ENCODE measurements at places on chromosomes 4 and X.

DNA sequence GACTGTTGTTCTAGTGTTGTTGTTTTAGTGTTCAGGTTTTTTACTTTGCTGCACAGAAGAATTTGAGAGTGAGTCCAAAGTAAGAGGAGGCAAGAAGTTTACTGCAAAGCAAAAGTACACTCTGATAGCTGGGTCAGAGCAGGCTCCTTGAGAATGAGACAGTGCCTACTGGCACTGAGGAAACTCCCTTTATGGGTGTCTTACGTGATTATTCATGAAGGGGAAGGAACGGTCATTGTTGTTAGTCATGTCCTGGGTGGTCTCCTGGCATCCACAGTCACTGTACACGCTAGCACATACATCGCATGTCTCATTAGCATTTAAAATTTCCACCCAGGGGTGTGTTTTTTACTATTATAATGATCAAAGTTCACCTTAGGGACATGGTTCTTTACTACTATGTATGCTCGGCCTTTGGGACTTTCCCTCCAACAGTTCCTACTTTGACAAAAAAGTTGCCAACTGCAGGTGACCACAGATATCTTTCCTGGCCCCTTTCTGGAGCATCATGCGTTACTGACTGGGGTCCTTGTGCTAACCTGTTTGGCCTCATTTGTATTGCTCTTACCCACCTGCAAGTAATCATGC is 688.9 kb upstream of the AMOT start:
- no peak for DNase-seq

- no peak for DNase-seq
These were observed 24.1 kb downstream of the MSMO1 start for GRCh38 chr4:165351359-165352130.

- DNase-seq = peak; percentile 11
These were observed 292.6 kb downstream of the IQCM start for GRCh38 chr4:149523039-149523438.

GRCh38 chr4:181939199-181939945 is 303.8 kb upstream of the TENM3 start:
- DNase-seq = peak; percentile 81

DNA sequence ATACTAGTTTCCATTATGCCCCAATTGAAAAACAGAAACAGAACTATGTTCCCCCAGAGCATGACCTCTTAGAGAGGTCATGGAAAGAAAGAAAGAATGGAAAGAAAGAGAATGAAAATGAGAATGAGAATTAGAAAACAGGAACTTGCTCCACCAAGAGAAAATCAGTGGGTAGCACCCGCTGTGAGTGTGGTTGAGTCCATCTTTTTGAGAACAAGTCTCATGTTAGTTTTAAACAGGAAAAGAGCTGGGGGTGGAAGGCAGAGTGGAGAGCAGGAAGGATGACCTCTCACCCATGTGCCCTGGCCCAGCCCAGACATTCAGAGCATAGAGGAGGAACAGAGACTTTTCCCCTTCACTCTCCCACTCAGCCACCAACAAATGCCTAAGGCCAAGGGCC is 4.9 kb downstream of the GSX2 start:
- DNase-seq = no peak

GRCh38 chr4:115272594-115272993 is 159.2 kb upstream of the NDST4 start:
- DNase-seq = no peak

- peak; percentile 4 for DNase-seq
These were observed 2.1 kb downstream of the BRWD3 start for GRCh38 chrX:80807606-80807991.

DNA sequence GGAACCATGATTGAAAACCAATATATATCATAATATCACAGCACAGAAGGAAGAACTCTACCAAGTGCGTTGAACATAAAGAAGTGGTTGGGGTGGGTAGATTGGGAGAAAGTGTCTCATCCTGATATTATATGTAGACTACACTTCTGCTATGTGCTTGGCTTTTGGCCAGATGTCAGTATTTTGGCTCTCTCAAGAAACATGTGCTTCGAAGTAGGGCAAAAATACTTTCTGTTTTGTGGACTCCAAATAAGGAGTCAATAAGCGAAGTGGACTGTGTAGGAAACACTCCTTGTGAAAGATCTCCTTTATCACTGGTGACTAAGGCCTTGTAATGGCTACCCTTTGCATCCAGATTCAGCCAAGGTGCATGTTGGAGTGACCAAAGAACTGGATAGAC is 7.8 kb upstream of the HPSE start:
- no peak for DNase-seq

- DNase-seq = peak; percentile 36
These were observed 63.5 kb upstream of the WDR17 start for GRCh38 chr4:176002007-176002613.

DNA sequence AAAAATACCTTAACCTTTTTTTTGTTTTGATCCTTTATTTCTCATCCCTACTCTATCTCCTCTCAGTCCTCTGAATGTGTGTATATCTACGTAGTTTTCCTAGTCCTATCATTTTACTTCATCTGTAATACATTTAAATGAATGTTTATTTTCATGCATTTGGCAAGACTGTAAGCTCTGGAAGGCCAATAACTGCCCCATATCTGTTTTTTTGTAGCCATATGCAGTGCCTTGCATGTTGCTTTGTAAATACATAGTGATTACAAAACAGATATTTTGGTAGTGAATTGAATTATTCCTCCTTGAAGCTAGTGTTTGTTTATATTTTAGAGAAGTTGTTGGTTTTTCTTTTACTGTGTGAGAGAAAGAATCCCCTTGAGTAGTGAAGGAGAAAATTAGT is 450.2 kb downstream of the PCDH18 start:
- DNase-seq = no peak

GRCh38 chrX:79721234-79721633 is 293.3 kb upstream of the TBX22 start:
- DNase-seq = no peak

DNA sequence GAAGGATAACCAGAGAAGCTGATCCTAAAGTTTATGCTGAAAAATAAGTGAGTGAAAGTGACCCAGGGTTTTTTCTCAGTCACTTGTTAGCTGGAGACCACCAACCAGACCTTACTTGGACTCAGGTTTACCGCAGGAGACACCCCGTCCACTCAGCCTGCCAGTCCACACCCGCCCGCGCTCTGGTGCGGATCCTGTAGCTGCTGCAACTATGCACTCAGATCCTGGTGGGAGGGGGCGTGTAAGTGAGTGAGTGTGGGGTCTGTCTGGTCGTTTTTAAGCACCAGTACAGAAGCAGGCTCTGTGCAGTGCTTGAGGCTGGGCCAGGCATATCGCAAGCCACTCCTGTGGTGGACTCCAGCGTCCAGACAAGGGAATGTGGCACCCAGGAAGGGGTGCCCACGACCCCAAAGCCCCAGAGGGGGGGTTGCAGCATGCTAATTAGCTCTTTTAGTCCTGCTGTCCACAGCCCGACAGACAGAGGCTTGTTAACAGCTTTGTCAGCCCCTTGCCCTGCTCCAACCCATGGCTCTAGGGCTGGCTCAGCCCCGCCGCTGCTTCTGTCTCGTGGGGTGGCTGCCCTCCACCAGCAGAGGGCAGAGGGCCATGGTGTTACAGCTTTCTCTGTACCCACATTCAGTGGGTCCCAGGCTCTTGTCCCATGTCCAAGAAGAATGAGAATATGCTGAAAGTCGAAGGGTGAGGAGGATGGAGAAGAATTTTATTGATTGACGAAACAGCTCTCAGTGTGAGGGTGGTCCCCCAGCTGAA is 40.4 kb upstream of the PPP1R2C start:
- no peak for DNase-seq

DNA sequence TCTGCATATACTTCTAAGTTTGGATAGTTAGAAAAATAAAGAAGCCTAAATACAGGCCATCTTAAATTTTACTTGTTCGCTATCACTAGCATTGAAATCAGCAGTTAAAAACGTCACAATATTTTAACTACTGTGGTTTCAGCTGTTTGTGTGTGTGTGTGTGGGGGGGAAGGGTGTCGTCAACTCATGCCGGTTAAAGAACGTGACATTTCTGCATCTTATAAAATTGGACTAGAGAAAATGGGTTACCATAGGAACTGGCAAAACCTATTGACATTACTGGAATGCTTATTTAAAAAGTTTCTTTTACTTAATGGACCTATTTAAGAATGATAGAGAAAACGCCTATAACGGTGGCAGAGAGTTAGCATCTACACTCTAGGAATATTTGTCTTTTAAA is 1.2 kb upstream of the CNKSR2 start:
- no peak for DNase-seq

DNA sequence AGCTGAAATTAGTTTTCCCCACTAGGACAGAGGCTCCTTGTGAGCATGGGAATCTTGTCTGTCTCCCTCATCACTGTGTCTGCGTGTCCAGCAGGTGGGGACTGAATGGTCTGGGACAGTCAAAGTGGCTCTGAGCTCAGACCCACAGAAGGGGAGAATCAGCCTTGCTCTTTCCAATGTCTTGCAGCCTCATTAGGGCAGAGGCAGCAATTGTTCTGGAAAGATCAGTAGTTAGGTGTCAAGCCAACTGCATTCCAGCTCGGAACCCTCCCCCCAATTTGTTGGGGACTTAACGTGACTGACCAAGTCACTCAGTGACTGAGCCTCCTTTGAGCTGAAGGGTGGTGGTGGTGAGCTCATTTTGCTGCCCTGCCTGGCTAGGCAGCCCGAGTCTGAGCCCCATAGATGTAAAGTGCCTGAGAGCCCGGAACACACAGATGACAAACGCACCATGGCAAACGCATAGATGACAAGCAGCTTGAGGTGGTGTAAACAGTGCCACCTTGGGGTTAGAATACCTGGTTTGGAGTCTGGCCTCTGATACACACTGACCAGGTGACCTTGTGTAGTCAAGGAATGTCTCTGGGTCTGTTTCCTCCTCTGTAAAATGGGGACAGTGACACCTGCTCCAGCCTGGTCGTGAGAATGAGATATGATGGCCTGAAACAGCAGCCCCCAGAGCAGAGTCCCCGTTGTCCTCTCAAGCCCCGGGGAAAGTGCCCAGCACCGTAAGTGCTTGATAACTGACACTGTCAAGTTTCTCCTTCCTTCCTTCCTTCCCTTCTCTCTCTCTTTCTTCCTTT is 2.7 kb upstream of the SORCS2 start:
- no peak for DNase-seq

DNA sequence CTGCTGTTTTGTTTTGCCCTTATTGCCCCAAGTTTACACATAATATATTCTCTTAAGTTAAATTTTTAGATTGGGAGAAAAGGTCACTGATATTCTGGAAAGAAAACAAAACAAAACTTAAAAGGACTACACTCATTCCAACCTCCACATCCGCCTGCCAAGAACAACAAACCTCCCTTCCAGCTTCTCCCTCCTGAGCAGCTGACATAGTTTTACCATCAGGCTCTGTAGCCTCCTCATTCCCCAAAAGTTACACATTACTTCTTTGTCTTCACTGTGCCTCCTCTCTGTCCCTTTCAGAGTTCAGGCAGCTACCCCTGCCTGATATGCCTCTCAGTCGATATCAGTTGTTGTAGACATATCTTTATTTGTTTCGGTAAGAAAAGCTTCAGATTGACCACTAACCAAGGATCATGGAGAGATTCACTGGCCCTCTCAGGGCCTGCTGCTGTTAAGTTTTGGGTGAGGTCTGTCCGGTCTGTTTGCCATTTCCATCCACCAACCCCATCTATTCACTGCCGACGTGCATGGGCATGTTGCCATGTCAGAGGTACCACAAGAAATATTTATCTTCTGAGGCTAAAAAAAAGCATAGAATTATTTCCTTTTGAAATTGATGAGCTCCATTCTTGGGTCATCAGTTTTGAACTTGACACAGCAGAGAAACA is 164.1 kb downstream of the GASK1B start:
- DNase-seq = peak; percentile 66

DNA sequence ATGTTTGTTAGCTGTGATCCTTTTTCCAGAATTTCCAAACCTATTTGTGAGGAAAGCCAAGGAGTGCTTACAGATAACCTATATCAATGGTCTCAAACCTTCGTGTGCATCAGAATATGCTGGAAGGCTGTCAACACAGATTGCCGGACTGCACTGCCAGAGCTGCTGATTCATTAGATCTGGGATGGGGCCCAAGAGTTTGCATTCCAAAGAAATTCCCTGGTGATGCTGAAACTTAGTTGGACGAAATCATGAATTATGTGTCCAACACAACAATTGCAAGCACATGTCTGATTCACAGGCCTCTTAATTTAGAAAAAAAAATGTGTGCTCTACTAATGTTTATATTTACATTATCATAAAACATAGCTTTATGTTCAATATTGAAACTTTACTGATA is 544.0 kb upstream of the AMOT start:
- DNase-seq = peak; percentile 87

DNA sequence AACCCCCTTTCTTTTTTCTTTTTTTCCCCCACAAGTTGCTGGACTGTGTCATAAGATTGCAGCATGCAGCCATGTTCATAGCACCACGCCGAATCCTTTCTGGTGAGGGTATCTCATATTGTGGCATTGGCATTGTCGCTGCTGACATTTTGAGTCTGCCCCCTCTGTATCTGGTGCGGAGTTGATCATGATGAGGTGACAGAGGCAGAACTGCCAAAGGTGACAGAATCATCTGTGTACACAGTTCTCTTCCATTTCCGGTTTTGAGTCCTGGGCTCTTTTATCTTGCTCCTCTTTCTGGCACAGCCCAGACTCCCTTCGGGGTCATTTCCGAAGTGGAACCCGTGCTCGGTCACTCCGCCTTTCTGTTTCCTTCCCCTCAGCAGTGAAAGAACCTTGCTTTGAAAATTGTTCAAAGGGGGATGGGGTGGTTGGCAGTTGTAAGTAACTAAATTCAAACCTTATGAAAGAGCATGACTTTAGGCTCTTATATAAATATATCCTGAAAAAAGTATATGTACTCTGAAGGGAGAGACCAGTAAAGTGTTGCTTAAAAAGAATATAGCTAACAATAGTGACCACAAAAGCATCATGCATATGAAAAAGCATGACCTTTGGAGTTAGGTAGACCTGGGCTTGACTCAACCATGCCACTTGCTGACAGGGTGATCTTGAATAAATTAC is 55.0 kb upstream of the BMP2K start:
- no peak for DNase-seq

DNA sequence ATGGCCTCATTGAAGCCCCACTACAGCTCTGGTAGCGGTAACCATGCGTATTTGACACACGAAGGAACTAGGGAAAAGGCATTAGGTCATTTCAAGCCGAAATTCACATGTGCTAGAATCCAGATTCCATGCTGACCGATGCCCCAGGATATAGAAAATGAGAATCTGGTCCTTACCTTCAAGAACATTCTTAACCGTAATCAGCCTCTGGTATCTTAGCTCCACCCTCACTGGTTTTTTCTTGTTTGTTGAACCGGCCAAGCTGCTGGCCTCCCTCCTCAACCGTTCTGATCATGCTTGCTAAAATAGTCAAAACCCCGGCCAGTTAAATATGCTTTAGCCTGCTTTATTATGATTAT is 876 bp downstream of the HPRT1 start:
- DNase-seq = peak; percentile 46

DNA sequence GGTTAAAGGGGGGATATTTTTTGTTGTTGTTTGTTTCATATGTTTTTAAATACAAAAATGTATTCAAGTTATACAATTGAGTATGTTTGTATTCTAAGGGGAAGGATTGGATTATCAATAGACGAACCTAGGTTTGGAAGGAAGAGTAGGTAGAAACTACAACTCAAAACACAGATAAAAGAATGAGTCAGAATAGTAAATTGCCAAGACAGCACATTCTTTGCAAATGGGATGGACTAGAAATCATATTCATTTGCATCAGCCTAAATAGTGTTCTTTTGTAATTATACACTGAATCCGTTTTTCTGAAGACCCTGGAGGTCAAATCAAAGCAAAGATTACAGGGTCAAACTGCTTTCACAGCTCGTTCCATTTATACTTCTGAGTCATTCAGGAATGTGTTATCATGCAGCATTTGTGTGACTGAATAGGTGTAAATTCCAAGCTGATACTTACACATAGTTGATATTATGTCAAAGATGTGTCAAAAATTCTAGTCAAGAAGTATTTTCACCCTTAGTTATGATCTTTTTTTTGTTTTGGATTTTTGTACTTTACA is 273.3 kb upstream of the FAT4 start:
- DNase-seq = no peak

Measured in M059J (cell line).